ENCODE measurements at places on chromosomes 3 and 15. TPM values are rescaled to one million over a fixed set of nuclear protein-coding genes. Genes with fewer than 3 reads are reported as not detected.

Gene LRIG1
- polyA plus RNA-seq: 43.7 TPM

Gene HHATL
- 0.18 TPM for polyA plus RNA-seq

Gene KLF13
- polyA plus RNA-seq: 60.7 TPM

Gene MAP1A
- polyA plus RNA-seq: 5.4 TPM

Gene DUOX2
- 0.04 TPM for polyA plus RNA-seq

Gene GOLGA8T
- 0.75 TPM for polyA plus RNA-seq

Gene ISLR2
- polyA plus RNA-seq: 4.9 TPM
